Kidney (tissue), 22 donors: ENCODE measurements at places on chromosomes 7 and 10.

GRCh38 chr7:158032561-158033115, 555.0 kb downstream of the PTPRN2 start:
- DNase-seq: no peak

DNA sequence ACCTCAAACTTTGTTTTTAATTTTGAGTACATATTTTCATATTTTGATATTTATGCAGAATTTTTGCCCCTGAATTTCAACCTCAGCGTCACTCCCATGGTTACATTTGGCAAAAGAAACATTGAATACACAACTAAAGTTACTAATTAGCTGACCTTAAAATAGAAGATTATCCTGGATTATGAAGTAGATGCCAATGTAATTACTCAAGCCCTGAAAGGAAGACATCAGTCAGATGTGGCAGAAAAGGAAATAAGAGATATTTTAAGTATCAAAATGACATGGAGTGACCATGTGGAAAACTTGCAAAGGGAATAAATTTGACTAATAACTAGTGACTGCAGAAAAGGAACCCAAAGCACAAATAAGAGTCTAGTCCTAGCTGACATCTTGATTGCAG, 701.3 kb upstream of the KCND2 start:
- DNase-seq: no peak

DNA sequence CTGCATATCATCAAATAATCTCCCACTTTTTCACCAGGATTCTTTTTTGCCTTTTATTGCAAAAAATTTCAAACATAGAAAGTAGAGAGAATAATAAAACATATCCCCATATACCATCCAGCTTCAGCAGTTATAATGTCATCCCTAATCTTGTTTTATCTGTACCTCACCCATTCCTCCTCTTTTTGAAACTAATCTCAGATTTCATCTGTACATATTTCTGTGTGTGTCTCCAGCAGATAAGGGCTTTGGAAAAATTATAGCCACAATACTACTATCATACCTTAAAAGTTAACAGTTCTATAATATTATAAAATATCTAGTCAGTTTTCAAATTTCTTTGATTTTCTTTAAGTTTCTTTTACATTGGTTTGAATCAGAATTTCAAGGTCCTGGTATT, 7.6 kb upstream of the ENTPD1 start:
- no peak for DNase-seq

DNA sequence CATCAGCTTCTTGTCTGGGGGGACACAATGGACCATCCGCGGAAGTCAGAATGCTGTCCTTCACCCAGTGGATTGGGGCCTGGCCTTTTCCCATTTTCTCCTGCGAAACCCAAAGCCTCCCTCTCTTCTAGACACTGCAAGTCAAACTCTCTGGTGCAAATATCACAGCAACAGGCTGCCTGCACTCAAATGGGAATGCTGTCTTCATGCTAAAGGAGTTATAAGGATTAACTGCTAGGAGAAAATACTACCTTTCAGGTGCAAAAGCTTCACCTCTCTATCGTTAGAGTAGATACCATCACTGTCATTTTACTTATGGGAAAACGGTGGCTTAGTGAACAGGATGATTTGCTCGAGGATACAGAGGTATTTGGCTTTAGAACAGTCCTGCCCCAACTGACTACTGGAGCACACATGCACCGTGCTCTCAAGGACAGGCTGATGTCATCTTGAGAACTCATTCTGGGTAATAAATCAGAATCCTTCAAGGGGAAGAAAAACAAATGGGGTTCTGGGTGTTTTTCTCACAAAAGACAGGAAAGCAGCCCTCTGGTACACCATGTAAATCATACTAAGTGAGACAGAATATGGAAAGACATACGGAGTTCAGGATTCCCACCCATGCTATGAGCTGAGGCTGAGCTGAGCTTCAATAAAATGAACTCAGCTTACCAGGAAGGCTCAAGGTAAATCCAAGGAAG, 100.9 kb downstream of the SAMD9 start:
- DNase-seq: peak; percentile 51

- no peak for DNase-seq
Observed at GRCh38 chr10:34812771-34813170, 2.3 kb downstream of the PARD3 start.

DNA sequence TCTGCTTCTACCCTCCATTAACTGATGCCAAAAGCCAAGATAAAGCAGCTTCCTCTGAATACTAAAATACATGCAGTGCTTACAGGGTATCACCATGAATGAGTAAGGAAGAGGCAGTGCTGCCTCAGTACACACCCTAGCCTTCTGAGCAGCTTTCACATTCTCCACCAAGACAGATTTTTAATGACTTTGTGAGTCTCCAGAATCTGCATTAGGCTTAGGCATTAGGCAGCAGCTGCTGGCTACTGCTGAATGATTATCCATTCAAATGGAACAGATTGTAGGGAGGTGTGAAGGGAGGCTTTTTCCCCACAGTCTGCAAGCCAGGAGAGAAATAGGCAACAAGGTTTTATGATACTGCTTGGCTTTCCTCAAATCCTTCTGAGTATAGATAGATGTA, 1226.7 kb upstream of the LRRN3 start:
- peak; percentile 52 for DNase-seq

DNA sequence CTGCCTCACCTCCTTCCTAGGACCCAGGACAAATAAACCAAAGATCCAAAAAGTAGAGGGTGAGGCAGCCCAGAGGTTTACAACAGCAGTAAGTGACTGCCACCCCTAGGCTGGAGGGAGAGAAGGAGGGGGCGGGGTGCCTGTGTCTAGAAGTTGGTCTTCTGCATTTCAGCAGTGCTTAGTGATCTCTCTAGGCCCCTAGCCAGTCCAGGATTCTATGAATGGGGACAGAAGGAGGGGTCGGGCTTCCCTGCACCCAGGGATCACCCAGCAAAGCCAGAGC, 62.8 kb upstream of the KDM7A start:
- no peak for DNase-seq

DNA sequence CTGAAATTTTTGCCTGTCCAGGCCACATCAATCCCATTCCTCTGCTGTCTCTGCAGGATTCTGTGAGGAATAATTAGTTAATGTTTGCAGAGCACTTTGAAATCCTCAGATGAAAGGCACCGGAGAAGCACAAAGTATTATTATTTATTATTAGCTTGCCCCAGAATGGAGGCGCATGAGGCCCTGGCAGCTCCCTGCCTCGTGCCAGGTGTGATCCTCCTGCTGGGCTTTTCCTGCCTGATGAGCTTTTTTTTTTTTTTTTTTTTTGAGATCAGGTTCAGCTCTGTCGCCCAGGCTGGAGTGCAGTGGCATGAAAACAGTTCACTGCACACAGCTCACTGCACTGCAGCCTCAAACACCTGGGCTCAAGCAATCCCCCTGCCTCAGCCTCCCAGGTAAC, 65.2 kb downstream of the TCF7L2 start:
- no peak for DNase-seq

DNA sequence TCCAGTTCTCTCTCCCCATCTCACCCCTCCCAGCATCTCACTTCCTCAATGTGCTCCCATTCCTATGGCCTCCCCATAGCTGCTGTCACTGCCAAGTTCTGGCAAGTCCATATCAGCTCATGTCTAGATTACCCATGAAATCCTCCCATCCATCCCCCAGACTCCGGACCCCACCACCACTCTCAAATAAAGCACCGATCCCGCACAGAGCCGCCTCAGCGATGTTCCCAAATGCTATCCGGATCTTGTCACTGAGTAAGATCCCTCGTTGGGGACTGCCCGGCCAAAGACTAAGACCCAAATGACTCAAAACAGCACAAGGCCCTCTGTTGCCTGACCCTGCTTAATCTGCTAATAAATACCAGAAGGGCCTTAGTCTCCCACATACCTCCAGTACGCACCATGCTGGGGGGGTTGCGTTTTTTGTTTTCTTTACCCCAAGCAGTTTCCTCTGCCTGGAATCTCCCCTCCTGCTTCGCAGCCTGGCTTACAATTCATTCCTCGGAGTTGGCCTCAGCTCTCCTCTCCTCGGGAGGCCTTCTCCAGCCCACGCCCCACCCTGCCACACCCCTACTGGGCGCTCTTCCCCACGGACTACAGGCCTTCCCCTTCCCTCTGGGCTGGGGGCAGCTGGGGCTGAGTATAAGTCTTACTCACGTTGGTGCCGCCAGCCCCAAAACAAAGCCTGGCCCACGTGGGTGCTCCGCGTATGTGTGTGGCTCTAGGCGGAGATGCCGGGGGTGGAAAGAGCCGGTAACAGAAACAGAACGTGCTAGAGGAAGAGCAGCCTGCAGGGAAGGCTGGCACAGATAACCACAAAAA, 1.8 kb upstream of the DUSP5 start:
- no peak for DNase-seq

DNA sequence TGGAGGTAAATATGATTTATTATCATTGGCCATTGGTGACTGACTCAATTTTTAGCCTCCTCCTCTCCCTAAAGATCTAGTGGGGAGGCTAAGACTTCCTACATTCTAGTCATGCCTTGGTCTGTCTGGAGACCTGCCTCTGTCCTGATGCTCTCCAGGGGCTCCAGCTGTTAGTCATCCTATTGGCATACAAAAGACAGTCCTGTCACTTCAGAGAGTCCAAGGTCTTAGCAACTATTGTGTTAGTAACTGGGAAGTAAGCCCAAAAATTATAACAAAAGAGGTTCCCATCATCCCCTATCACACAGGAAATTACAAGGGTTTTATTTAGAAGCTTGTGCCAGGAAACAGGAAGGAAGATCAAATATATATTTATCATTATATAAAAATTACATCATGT, 400.6 kb upstream of the VSTM2A start:
- peak; percentile 1 for DNase-seq

DNA sequence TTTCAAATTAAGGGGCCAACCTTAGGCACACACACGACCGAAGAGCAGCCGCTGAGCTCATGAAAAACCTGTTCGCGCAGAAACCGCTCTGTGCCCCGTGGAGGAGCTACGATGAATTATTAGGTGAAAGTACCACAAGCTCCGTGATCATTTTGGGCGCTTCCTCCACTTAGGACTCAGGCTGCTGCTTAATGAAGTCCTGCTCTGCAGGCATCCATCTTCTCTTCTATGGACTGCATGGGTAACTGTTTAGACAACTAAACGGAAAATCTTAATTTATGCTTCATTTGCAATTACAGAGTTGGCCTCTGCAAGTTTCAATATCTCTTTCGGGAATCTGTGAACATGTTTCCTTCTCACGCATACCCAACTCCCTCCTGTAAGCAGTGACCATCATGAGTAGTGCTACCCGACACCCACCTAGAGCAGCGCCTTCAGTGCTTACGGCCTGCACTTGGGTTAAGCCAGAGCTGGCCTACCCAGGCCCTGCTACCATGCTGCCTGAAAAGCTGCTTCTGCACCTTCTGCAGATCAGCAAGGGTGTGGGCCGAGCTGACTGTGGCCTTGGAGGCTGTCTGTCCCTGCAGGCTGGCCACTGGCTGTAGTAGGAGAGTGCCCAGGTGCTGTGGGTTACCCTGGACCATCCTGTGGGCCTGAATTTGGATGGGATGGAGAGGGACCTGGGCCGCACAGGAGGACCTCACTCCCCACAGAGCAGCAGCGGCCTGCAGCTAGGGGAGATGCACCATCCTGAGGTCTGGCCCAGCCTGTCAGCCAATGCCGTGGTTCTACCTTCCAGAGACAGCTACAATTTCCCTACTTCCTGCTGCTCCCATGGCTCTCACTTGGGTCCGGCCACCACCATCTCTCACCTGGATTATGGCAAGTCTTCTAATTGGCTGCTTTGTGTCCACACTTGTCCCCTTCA, 36.0 kb downstream of the GNA12 start:
- DNase-seq: peak; percentile 51

GRCh38 chr10:11115337-11115736, 97.7 kb downstream of the CELF2 start:
- no peak for DNase-seq

DNA sequence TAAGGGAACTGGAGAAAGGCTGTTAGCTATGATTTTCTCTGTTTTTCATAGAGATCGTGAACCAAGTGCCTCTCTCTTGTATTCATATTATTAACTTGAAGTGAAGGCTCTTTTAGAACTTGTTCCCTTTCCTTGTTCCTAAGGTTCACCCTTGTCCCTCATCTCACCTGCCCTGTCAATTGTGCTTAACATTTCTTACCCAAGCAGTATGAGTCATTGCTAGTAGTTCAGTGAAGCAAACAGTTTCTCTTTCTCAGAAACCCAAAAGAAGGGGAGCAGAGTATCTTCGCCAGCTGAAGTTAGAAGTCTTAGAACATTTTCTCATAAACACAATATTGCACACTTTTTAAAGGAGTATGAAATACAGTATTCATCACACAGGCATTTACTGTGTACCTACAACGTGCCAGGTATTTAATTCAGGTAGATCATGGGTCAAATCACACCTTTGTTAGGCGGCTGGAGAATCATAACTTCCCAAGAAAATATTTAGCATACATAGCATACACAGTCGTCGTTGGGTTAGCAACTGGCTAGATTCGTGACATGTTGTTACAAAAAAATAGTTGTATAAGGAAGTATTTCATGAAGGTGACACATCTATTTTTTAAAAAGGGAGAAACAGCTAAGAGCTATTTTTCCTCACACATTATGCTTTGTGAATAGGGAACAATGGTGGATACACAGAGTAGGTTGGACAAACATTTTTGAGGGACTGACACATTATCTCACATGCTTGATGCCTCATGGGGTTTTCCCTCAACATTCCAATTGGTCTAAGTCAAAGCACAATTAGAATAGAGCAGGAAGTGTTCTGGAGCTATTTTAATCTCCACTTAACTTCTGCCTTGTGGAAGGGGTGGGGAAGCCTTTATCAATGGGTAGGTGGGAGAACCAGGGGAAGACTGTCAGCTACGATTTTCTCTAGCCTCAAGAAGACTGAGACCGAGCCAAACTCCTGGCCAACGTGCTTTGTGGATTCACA, 13.2 kb downstream of the HDAC9 start:
- DNase-seq: no peak

DNA sequence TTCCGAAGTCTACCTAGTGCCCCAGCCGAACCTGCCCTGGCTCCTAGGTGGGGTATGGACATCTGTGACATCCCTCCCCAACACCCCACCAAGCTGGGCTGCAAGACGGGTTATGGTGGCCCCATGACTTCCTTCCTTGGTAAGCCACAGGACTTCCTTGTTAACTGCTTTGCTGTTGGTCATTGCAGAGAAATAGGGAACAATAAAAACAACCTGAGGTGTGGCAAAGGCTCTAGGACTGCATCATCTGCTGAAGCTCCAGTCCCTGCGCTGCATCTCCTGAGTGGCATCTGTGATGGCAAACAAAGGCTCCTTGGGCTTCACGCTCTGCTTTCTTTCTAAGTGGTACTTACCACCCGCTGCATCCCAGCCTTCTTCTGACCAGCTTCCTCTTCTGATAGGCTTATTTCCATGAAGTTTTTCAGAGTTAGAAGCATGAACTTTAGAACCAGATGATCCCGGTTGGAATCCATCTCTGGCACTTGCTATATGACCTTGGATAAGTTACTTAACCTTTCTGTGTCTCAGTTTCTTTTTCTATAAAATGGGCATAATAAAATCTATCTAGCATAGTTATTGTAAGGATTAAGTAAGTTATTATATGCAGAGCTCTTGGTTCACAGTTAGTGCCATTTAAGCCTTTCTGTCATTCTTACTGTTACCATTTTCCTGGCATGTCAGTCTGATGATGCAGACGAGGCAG, 216.8 kb downstream of the RPS24 start:
- no peak for DNase-seq
